HS-5 (cell line): ENCODE measurements at places on chromosomes 1 and 21.

DNA sequence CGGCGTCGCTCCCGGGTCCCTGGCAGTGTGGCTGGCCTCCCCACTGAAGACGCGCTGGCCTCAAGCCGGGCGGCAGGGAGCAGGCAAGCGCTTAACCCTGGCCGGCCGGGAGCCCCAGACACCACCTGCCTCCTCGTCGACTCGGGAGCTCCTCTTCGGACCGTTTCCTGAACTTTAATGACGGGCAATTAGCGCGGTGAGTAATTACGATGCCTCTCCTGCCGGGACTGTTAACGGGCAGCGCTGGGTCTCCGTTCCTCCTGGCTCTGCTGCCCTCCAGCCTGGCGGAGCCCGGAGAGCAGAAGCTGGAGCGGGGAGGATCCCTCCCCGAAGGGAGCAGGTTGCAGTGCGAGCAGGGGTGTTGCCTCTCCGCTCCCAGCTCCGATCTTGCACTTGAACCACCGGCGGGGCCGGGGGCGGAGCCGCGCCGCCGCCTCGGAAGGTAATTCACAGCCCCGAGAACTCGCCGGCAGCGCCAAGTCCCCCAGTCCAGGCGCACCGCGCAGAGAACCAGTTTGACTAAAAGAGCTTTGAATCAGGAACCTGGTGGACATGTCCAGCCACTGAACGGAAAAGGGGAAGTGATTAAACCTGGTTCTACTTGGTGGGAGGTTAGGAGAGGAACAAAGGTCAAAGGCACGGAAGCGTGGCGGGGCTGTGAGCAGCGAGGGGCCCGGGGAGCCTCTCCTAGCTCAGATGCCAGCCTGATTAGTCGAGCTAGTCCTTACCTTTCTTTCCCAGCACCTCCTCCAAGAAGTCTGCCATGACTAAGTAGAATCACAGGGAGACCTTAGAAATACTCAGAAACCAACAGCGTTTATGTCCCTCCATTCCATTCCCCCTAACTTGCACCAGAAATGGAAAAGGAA is 18.3 kb upstream of the PLEKHA6 start:
- DNase-seq: no peak

DNA sequence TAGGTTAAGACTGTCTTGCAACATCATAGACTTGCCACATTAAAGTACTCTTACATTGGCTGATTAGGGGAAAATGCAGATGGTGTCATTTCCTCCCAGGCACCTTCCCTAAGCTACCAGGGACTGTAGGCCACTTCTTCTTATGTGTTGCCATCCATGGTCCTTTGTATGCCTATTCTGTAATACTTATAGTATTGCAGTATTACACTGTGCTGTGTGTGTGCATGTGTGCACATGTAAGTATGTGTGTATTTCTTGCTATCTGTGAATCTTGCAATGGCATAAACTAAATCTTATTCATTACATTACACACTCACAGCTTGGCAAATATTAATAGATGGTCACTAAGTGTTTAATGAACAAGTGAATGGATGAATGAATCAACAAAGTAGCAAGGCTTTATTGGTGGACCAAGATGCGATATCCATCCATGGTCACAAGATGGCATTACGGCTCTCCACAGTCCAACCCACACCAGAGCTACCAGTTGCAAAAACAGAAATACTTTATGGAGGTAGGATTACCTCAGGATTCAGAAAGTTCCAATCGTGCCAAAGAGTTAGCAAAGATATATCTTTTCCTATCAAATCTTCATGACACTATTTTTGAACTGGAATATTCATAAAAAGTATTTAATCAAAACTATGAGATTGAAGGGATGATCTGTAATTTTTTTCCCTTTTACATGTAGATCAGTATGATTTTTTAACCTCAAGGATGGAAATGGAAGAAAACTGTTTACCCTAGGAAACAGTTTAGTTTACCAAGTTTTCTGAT is 160.2 kb downstream of the DENND1B start:
- peak; percentile 16 for DNase-seq

DNA sequence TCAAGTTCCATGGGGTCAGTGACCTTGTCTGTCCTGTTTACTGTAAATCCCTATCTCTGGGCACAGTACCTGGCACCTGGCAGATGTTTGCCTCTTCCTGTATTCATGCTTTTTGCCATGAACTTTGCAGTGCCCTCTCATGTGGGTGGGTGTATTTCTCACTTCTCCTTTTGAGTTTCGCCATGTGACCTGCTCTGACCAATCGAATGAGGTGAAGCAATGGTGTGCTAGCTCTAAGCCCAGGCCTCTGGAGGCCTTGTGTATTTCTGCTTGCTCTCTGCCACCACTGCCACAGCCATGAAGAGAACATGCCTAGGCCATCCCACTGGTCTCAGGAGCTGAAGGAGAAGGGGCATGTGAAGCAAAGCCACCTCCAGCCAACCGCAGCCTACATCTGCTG is 185.5 kb upstream of the ZC3H12A start:
- DNase-seq: no peak

GRCh38 chr1:108598340-108598739 is 38.4 kb downstream of the EEIG2 start:
- DNase-seq: no peak

- peak; percentile 4 for DNase-seq
Measured at GRCh38 chr1:248404024-248404423, 1.2 kb downstream of the OR2T1 start.

GRCh38 chr1:32516402-32516801 is 22.8 kb upstream of the ZBTB8A start:
- no peak for DNase-seq

GRCh38 chr1:99004861-99005442 is at the start of gene PLPPR5:
Gene PLPPR5 (minus strand): TSS chr1:99004861. CDS start chr1:99004671, 190 bp downstream.
- DNase-seq: no peak

GRCh38 chr1:7127322-7128075 is 342.2 kb downstream of the CAMTA1 start:
- DNase-seq: no peak

DNA sequence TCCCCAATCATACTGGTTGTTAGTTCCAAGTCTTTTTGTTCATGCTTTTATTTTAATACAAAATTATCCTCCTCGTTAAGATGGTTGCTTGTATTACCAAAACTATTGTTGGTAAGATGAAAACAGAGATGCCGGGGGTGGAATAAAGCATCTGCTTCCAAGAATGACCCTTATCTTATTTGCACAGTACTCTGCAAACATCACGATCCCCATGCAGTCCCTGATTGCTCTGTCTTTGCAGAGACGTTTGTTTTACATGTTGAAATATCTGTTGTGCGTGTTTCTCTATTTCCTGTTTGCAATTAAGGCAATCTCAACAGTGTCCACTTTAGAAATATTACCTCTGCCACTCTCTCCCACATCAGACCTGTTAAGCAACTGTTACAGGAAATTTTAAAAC is 141.3 kb upstream of the NCAM2 start:
- DNase-seq: no peak

GRCh38 chr1:118136187-118136941 is 48.7 kb downstream of the SPAG17 start:
- no peak for DNase-seq

GRCh38 chr1:89351597-89352311 is 12.1 kb upstream of the GBP6 start:
- no peak for DNase-seq

DNA sequence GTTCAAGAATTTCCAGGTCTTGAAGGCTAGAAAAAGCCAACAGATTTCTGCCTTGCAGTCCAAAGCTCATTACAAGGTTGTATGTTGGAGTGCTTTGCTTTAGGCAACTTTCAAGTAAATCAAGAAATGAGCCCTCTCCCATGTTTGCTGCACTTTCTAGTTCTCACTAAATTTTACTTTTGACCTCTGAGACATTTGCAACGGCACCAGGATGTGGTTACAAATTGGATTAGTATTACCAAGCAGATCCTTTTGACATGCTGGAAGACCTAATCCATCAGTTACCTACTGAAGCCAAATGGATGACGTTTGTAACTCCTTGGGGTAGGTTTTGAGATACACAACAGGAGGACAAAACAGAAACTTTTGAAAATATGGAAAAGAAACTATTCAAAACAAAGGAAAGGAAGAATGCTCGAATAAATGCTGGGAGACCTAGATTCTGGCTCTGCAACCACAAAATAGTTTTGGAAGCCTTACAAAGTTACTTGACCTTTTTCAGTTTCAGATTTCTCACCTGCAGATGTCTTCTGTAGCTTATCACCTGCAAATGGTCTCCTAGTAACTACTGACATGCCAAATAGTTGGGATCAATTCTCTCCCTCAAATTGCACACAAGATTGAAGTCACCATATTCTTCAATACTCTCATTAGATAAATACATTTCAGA is 251.7 kb upstream of the ADGRL2 start:
- no peak for DNase-seq

GRCh38 chr1:69055194-69055593 is 512.5 kb upstream of the LRRC7 start:
- no peak for DNase-seq

GRCh38 chr1:12436345-12436658 is 181.7 kb downstream of the DHRS3 start:
- DNase-seq: no peak

DNA sequence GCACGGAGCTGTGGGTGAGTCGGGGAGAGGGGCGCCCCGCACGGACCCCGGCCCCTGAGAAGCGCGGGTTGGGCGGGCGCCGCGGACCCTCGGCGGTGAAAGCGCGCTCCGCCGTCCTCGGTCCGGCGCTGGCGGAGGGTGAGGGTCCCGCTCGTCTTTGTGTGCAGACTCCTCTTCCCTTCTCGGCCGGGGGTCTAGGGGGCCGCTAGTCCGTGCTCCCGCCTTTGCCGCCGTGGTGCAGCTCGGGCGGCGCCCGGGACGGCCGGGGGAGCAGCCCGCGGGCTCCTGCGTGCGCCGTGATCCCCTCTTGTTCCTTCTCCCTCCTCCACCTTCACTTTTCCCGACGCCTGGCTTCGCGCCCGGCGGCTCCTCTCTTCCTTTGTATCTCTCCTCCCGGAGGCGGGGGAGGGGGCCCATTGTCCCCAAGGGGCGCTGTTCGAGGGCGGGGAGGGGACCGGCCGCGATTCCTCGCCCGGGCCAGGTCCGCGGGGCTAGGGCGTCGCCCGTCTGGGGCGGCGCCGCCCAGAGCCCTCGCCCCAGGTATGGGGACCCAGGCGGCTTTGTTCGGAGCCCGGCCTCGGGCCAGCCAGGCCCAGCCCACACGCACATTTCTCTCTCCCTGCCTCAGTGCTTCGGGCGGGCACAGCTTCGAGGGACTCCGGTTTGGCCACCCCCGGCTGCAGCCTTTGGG is 519 bp downstream of the FNBP1L start:
- no peak for DNase-seq

DNA sequence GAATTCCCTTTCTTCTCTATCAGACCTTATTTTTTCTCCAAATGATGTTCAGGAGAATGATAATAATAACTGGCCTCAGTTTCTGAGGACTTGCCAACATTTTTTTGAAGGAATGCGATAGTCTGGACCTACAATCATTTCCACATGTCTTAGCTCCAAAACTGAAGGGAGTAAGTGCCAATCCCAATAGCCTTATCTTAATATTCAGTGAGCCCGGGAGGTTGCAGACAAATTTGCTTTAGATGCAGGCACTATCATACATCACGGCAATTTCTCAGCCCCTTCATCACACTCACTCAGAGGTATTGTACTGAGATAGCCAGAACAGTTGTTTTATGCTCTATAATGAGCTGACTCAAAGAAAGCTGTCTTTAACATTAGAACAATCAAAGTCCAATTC is 796.9 kb downstream of the ADGRL2 start:
- DNase-seq: no peak

GRCh38 chr1:172140072-172140471 is 280.4 kb upstream of the C1orf105 start:
- DNase-seq: no peak

GRCh38 chr1:47646676-47647075 is 208.8 kb downstream of the FOXD2 start:
- no peak for DNase-seq

DNA sequence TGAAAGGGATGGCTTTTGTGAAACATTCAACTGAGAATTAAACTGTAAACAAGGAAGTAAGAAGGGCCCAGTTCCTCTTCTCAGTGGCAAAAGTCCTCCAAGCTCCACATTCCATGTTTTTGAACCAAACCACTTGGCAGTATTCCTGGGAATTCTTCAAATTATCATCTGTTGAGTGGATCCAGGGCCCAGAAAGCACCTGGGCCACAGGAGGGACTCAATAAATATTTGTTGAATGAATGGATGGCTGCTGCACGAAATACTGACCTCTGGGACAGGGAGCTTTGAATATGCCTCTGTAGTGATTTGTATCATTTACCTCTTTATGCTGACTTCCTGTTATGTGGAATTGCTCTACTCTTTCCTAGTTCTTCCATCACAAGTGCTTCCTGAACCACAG is 4.7 kb downstream of the SLC35F3 start:
- DNase-seq: peak; percentile 95

- DNase-seq: no peak
Measured at GRCh38 chr1:201886103-201886885, 2.4 kb upstream of the SHISA4 start.

DNA sequence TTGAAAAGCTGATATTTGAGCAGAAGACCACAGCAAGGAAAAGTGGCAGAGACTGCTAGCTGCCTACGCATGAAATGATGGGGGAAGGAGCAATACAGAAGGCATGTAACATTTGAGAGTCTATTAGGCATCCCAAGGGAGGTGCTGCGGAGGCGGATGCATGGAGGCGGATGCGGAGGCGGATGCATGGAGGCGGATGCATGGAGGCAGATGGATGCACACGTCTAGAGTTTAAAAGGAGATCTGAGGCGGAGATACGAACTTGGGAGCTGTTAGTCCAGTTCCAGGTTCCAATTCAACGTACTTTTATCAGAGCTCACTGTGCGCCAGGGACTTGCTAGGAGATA is 744 bp upstream of the DDX20 start:
- no peak for DNase-seq

GRCh38 chr1:116835161-116835560 is 74.6 kb upstream of the PTGFRN start:
- no peak for DNase-seq

- no peak for DNase-seq
Measured at GRCh38 chr1:110208916-110209645, 1.0 kb upstream of the KCNC4 start.

DNA sequence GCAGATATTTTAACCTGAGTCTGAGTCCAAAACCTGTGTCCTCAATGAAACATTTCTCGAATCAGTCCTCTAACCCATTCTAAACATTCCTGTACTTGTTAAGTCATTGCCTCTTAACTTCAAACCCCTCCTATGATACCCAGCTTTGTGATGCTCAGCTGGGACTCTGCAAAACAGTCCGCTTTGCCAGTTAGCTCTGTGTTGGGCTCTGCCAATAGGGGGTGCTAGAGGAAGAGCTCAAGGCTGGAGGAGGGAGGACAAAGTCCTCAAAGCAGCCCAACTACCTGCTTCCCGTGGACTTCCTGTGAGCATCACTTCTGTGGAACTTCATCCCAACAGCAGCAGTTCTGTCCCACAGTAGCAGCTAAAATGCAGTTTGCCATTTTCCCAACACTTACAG is 38.1 kb upstream of the SYT14 start:
- DNase-seq: no peak

GRCh38 chr1:27967884-27968466 is 8.2 kb downstream of the XKR8 start:
- DNase-seq: no peak

- DNase-seq: no peak
Measured at GRCh38 chr1:112797224-112797623, 82.1 kb upstream of the PPM1J start.
